ENCODE measurements at places on chromosomes 1 and 21.

GRCh38 chr1:110485725-110486124 lies 33.2 kb downstream of the KCNA10 start:
- DNase-seq: no peak

GRCh38 chr21:46608672-46609111 lies 3.8 kb upstream of the S100B start:
- no peak for DNase-seq

DNA sequence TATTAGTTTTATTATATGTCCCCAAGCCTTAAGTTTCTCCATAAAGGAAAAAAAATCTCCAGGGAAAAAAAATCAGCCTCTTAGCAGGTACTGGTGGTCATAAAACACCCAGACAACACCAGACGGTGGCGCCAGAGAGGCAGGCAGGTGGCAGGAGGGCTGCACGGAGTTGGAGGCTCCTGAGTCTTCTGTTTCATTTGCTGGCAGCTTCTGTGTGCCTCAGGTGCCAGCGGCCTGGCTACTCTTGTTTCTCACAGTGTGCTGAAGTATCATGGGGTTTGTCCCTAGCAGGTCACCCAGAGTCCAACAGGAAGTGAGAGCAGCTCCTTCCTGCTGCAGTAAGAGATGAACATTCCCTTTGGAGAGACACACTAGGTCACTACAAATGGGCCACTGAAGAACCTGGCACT lies 123.3 kb upstream of the GADD45A start:
- no peak for DNase-seq

DNA sequence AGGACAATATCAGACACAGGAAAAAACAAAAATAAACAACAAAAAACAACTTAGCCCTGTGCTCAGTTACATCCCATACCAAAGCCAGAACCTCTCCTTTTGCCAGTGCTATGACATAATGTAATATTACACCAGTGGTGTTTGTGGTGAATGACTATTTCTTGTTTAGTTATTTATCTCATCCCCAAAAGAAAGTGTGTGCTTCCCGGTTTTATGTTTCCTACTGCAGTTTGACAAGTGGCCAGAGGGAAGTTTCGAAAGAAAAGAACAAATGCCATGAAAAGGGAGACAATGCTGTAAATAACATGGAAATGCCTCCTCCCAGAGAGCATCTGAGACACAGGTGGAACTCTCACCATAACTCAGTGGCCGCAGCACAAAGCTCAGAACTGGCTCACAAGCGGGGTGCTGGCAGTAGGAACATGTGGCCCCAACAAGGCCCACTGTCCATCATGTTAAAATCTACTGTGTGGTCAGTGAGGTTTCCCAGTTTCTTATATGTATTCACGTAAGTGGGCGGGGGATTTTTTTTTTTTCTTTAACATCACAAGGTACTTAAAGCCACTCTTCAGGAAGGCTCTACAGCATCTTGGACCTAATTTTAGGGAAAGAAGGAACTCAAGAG lies 158.2 kb downstream of the BARHL2 start:
- DNase-seq: no peak

DNA sequence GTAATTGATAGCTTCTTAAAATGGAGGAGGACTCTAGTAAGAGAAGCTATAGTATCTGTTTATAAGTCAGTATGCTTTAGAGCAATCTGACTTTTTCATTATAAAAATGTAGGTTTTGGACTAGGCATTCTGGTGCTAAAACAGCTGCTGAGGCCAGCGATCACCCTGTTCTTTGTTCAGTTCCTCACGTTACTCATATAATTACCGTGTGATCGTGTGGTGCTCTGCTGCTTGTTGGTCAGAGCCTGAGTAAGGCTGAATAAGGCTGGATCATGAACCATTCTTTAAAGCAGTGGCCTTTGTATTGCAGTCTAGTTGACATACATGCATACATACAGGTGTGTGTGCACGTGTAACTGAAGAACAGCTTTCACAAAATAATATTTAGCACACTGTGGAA lies 25.2 kb downstream of the CDC42 start:
- no peak for DNase-seq

DNA sequence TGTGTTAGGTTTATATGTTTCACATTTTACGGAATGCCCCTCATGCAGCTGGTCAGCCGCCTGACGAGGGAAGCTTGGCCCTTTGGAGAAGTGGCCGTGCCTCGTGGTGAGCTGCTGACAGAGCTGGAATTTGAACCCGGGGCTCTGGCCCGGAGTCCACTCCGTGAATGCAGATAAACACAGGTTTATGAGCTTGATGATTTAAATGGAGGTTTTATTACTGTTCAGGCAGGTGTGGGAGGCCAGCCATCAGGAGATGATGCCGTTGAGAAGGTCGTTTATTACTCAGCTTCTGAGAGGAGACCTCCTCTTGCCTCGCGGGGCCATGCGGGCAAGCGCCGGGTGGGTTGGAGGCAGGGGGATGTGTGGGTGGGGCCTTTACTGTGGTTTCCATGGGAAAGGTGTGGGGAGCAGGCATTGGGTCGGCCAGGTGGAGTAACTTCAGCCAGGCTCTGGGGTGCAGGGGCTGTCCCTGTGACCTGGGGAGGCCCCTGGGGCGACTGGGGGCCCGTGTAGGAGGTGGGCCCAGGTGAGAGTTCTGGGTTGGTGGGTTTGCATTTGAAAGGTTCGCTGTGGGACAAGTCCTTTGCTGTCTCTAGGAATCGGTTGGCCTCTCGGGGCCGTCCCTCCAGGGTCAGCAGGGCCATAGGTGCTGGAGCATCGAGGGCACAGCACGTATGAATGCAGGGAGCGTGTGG lies 22.0 kb downstream of the PRKCZ start:
- DNase-seq: no peak

DNA sequence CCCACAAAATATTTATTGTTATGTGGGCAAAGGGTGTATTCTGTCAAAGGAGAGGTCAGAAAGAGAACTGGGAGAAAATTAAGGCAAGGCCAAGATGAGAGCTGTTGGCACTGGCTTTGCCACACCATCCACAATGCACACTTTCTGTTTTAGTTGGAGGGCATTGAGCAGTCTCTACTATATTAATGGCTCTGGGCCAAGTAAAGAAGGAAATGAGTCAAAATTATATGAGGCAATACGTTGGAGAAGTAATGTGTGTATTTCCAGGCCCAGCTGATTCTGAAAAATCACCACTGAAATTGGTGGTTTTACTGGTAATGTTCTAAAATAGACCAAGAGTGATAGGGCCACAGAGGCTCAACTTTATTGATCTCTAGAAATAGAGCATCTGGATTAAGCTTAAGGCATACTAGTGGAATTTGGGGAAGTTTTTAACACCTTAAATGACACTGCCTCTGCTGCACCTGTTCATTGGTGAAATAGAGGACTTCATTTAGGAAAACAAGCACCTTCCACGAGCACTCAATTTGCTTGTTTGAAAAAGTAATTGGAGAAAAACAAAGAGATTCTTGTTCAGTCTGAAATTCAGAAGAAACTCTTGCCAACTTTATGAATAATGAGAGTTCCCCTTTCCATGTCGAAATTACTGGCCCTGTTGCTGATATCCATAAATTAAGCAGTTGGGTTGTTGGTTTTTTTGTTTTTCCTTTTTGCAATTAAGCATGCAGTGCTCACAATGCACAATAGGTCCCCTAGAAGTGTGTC lies 424.9 kb downstream of the ADGRL2 start:
- DNase-seq: peak; percentile 25

GRCh38 chr1:6359216-6360116 lies 34.1 kb downstream of the ACOT7 start:
- DNase-seq: peak; percentile 35

DNA sequence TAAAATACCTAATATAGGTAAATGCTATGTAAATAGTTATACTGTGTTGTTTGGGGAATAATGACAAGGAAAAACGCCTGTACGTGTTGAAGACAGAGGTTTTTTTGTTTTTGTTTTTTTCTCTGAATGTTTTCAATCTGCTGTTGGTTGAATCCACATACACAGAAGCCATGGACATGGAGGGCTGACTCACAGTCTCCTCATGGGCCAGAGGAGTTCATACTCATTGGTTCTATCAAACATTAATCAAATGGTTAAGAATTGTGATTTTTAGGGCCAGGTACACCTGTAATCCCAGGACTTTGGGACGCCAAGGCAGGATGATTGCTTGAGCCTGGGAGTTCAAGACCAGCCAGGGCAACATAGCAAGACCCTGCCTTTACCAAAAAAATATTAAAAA lies 20.5 kb downstream of the MIER1 start:
- DNase-seq: peak; percentile 63

- DNase-seq: no peak
Observed at GRCh38 chr21:14076143-14076806, 134.5 kb downstream of the LIPI start.

DNA sequence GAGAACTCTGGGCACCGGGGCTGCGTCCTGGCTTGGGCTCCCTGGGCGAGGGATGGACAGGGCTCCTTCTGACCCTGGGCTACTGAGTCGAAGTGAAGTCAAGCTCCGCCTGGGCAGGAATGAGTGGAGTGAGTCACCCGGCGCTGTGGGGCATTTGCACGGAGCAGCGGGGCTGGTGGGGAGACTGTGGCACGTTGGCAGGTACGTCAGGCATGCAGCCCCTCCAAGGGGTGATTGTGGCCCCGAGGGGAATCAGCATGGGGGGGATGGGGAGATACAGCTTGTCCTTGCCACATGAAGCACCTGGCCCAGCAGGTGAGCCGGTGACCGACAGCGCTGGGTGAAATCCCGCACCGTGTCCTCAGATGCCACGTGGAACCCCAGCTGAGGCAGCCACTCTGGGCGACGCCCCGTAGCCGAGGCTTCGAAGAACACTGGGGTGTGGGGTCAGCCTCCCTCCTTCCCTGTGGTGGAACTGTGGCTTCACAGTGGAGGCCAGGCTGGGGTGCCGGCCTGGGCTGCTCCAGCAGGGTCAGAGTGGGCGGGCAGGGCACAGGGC lies 62.3 kb downstream of the COL18A1 start:
- DNase-seq: no peak

DNA sequence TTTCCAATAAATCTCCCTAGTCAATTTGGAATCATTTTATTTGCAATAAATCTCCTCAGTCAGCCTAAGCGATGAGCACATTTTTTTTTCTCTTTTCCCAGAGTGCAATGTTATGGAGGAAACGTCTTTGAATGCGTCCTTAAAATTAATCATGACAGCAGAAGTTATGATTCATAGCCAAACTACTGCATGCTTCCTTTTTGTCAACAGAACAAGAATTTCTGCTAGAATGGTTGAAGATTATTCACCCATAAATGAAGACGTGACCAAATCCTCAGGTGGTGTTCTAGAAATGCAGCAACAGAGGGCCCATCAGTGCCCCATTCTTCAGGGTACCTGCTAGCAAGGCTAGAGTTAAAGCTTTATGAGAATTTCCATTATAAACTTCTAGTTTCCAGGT lies 407.9 kb upstream of the PKN2 start:
- peak; percentile 25 for DNase-seq

GRCh38 chr1:1915911-1916840 lies 1.1 kb downstream of the CALML6 start:
- no peak for DNase-seq

GRCh38 chr1:10867138-10867721 lies 70.8 kb upstream of the CASZ1 start:
- no peak for DNase-seq

Data from epithelial cell of proximal tubule (primary cell).